Stimulated activated CD8-positive, alpha-beta memory T cell treated with anti-CD3 and anti-CD28 coated beads, Interleukin-4, amount 100 ng/mL, for 1 hour (primary cell): ENCODE measurements at places on chromosomes 12 and 14.

GRCh38 chr12:109580684-109581333, 7.2 kb downstream of the MVK start:
- DNase-seq = no peak

DNA sequence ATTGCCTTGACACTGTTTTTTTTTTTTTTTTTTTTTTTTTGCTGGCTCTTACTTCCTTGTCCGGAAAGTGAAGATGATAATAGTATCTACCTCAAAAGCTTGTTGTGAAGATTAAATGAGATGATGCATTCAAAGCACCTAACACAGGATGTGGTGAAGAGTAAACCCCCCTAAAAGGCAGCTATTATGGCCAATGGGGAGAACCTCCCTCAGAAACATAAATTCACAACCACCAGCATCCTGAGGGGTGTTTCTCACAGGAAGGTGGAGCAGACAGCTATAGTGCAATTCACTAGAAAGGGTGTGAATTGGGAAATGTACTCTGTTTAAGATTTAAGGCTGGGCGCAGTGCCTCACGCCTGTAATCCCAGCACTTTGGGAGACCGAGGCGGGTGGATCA, 85.4 kb upstream of the CRY1 start:
- DNase-seq = peak; percentile 2

DNA sequence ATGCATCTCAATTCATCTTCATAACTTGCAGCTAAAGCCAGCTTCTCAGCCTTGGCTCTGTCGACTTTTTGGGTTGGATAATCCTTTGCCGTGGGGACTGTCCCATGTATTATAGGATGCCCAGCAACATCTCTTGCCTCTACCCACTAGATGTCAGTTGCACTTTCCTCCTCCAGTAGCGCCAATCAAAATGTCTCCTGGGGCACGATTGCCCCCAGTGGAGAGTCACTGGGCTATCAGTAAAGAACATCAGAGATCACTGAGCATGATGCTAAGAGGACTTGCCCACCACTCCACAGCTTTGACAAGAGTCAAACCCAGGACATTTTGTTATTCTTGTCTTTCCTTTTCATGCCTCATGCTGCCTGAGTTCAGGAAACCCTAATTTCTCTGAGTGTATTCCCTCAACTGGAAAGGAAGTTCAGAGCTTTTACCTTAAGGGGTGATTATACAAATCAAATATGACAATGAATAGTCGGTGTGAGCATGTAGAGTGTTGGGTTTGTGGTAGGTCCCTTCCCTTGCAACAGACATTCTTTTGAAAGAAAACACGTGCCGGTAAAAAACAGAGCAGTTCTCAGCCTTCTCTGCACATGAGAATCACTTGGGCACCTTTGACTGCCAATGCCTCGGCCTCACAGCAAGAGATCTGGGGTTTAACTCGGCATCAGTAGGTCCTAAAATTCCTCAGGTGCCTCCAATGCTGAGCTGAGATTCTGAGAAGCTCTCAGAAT, 980.6 kb downstream of the VRK1 start:
- DNase-seq = no peak

- no peak for DNase-seq
Measured at GRCh38 chr14:103180331-103180730, 57.1 kb downstream of the TNFAIP2 start.

DNA sequence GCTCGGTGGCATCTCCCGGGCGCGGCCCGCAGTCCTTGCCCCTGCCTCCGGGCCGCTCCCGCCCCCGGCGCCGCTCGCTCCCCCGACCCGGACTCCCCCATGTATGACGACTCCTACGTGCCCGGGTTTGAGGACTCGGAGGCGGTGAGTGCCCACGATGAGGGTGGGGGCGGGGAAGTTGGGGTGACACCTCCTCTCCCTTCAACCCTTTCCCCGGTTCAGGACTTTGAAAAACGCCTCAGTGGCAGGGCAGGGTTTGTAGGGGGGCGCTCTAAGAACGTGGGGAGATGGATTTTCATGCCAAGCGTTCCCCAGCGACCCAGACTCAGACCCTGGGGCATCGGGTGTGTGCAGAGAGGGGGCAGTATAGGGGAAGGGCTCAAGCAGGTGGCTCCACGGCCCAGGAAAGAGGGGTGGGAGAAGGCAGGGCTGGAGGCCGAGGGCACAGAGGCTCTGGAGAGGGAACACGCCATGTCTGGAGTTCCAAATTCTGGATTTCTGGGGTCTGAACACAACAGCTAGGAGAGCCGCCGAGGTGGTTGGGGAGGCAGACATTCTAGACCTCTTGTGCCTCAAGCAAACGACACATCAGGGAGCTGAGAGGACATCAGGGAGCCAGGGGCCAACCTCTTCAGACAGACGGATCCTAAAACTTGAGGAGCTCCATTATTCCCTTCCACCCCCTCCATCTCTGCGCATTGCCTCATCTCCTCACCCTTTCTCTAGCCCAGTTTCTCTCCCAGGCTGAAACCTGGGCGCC, 715 bp downstream of the CACNB3 start:
- DNase-seq = no peak

DNA sequence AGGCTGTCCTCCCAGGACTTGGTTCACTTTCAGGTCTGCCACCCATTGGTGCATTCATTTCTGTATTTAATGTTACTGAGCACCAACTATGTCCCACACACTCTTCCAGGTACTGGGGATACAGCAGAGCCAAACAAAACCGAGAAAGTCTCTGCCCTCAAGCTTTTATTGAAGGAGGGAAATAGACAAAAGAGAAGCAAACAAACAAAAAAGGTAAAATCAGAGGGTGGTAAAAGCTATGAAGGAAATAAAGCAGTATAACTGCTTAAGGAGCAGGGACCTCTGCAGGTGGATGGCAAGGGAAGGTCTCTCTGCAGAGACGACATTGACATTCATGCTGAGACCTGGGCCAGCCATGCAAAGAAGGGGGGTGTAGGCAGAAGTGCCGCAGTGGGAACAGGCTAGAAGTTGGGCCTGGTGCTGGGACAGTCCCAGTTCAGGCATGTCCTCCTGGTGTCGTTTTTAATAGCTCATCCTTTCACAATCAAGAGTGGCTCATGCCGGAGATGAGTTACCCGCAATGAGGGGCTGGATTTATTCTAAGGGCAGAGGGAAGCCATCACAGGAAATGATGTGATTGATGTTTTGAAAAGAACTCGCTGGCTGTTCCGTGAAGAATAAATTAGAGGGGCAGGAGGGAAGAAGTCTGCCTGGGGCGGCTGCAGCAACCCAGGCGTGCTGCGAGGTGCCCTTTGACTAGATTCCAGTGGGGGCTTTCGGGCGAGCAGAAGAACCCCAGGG, 72.8 kb downstream of the IRF2BPL start:
- no peak for DNase-seq

GRCh38 chr12:13376610-13377373, 180.3 kb downstream of the EMP1 start:
- no peak for DNase-seq

GRCh38 chr12:1297206-1297605, 297.2 kb downstream of the FBXL14 start:
- no peak for DNase-seq

DNA sequence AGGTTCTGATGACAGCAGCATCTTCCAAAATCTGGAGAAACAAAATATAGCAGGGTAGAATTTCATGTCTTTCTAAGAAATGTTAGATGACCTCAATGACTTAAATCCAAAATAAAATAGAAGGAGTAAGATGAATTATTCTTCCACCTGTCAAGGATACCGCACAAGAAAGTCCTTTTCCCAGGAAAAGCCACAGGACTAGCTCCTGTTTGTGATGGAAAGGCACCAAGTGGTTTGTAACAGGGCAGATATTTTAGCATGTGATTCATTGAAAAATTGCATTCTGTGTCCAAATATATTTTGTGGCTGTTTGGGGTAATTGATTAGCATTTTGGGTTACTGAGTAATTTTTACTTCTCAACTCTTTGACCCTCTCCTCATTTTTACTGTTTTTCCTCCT, 2.7 kb downstream of the CD163L1 start:
- no peak for DNase-seq

DNA sequence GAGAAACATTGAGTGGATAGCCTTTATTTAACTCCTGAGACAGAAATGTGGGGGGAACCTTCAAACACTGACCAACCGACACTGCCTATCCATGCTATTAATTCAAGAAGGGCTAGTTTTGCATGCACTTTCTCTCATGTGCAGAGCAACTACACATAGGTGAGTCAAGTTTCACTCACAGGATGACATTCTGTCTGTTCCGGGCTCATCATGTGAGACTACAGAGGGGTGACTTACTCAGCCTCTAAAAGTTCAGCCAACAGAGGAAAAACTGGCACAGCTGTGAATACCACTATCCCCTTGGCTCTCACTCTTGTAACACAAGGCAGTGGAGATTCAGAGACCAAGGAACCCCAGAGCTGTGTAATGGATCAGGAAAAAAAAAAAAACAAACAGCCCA, 13.3 kb downstream of the BEST3 start:
- DNase-seq = no peak

DNA sequence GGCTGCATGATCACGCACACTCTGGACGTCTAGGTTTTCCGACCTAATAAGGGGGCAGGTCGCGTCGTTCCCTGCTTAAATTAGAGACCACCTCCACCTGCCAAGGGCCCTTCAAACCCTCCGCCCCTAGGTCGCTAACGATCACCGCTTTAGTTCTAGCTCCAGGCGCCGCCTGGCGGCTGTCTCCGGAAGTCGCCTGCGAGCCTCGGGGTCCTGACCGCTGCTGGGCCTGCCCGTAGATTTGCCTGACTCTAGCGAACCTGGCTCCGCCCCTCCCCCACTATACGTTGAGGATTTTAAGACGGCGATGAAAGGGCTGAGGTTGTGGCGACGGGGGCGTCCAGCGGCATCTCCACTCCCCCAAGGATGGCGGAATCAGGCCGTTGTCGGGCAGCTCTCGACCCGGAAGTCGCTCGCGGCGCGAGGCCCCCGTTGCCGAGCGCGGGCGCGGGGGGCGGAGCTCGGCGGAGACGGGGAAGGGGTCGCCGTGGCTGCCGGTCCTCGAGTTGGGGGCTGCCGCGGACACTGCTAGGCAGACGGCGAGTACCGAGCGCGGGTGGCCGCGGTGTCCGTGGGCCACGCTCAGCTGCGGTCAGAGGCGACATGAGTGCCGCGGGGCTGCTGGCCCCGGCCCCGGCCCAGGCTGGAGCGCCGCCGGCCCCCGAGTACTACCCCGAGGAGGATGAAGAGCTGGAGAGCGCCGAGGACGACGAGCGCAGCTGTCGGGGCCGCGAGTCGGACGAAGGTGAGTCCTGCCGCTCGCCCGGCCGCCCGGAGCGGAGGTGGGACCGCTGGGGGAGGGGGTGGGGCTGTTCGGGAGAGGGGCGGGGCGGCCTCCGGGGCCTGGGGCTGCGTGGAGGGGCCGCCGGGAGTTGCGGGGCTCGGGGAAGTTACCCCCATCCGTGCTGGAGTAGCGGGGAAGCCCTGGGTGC, at the start of gene SUDS3:
Gene SUDS3, plus strand, starts transcription at position 467 of the 932 bp plus-strand sequence. Its CDS starts 137 bp downstream, at position 604.
- DNase-seq = peak; percentile 88

DNA sequence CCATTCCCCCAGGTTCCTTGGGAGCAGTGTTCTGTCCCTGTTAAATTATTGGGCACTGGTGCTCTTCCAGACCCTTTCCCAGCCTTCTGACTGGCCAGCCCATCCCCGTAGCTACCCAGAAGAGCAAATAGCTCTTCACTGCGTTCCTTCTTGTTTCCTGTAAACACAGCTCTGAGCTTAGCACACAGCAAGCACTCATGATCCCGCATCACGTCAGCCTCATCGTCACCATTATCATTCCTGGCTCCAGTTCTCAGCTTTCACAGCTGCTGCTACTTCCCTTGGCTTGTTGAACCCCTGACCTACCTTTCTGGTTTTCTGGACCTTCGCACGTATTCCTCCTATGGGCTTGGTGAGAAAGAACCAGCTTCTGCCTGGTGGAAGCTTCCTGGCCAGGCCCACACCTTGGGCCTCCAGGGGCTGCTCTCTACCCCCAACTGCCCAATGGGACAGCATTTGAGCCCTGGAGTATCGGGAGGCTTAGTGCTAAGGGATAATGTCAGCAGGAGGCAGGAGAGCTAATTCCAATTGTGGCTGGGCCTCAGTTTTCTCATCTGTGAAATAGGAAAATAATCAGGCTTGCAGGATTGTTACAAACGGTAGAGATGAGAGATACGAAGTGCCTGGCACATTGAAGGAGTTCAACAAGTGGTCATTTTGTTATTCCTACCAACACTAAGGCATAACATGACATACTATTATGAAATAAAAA, 22.6 kb upstream of the PAPOLA start:
- no peak for DNase-seq

- no peak for DNase-seq
Measured at GRCh38 chr14:50961605-50962221, 17.4 kb upstream of the PYGL start.

DNA sequence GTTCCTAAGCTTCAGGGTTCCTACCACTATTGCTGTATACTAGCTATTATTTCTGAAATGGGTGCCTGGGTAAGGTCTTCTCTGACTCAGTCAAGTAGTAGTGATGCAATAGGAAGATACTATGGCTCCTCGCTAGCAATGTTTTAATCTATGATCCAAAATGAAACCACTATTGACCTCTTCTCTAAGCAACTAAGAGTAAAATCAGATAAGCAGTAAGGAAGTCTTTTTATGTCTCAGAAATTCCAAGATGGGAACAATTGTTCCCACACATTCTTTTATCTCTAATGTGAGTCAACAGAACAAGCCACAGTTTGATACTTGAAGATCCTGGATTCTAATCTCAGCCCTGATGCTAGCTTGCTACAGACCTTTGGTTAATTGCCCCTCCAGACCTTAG, 45.1 kb downstream of the AREL1 start:
- no peak for DNase-seq

GRCh38 chr12:123102781-123103503, 47.9 kb downstream of the PITPNM2 start:
- DNase-seq = no peak

DNA sequence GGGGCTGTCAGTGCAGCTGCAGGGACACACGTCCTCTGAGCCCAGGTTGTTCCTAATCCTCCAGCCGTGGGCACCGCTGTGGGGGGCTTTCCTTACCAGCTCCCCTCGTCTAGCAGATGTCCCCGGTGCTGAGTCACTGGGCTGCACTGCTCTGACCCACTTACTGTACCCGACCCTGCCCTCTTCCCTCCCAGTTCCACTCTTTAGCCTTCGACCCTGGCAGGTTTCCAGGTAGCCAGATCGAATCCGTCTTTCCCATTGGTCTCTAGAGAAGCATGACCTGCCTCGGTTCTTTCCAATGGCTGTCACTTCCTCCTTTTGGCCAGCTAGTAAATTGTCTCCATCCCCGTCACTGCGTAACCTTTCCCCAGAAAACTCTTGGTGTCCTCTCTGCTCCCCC, 48.4 kb downstream of the ELK3 start:
- DNase-seq = no peak

DNA sequence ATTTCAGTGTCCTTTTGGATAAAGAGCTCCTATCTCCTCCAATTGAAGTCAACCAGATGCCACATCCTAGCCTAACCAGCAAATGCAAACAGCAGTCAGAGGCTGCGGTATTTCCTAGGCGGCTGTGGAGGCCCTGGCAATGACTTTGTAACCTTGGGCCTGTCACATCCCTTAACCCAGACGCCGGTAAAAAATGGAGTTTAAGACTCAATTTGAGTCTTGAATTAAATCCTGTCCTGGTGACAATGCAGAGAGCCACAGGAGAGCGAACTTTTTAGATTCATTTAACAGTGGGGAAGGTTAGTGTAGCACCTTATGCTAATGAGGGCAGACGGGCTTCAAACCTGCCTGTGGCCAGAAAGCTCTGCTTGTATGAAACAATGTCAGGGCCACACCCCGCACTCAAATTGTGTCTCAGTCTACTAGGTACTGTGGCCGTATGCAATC, 1.3 kb downstream of the C12orf75 start:
- DNase-seq = no peak
